Stimulated activated CD4-positive, alpha-beta T cell treated with anti-CD3 and anti-CD28 coated beads, Interleukin-1b, Interleukin-23, amount 100 ng/mL, for 1 hour (primary cell): ENCODE measurements at places on chromosomes 6 and 20.

DNA sequence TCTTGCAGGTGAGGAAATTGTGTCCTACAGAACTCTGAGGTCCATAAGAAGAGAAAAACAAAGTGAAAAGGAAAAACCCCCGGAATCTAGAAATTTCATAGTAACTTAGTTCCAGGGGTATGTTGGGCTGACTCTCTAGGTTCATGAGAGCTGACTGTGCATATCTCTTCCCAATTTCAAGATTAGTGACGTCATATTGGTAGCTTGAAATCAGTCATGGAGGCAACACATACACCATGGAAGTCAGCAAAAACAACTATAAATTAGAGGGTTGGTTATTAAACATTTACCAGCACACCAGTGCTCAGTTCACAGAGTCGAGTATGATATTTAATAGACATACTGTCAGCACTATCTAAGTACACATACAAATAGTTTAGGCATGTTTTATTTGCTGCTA is 49.8 kb downstream of the PHACTR1 start:
- DNase-seq = no peak

DNA sequence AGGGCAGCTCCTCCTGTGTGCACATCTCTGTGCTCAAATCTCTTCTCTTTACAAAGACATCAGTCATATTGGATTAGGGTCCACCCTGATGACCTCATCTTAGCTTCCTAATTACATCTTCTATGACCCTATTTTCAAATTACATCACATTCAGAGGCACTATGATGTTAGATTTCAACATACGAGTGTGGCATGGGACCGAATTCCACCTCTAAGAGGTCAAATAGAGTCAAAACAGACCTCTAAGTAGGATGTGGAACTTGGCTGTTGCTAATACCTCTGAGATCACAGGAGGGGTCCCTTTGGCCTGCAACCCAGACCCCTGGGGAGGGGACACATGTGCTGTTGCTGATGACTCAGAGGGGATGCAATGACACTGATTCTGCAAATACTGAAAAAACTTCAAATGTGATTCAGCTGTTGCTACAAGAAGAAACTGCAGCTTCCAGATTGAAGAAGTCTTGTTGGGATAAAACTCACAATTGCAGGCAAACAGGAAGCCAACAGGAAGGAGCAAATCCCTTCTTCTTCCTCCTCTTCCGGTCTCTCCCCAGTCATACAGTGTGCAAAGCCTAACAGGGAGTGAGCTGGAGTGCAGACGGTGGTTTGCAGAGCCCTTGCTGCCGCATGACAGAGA is 216.2 kb downstream of the MYLK4 start:
- no peak for DNase-seq

- DNase-seq = no peak
Measured at GRCh38 chr6:157304899-157305663, 18.2 kb downstream of the TMEM242 start.

GRCh38 chr20:50992733-50993457 is 30.0 kb downstream of the KCNG1 start:
- DNase-seq = no peak

GRCh38 chr6:128617285-128617684 is 96.9 kb upstream of the PTPRK start:
- DNase-seq = no peak

- DNase-seq = no peak
Measured at GRCh38 chr6:42292004-42292740, 74.5 kb upstream of the MRPS10 start.

DNA sequence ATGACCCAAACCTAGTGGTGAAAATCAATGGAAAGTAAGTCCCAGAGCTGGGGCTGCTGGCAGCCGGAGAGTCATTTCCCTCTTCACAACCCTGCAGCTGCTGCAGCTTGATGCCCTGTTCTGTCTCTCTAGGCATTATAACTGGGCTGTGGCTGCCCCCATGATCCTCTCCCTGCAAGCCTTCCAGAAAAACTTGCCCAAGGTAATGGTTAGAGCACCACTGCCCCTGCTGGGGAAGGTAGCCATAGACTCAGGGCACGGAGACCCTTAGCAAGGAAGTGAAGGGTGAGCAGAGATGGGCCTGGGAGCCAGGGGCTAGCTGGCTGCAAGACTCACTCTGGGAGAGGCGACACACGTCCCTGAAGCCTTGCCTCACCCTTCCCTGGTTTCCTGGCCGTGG is 12.0 kb downstream of the LPIN3 start:
- DNase-seq = no peak

DNA sequence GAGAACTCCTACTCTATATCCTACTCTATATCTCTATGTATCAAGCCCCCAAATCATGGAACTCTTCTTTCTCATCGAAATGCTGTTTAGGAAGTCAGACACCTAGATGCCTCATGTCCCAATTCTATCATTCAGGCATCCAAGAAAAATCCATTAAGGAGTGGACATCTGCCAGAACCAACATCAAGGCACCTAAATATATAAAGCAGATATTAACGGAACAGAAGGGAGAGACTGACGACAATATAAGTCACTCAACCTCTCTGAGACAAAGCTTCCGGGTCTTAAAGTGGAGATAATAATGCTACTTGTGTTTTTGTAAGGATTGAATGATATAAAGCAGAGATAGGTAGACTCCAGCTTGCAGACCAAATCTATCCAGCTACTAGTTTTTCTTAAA is 241.5 kb downstream of the NFATC2 start:
- no peak for DNase-seq

- DNase-seq = no peak
Measured at GRCh38 chr6:93242049-93242448, 177.3 kb downstream of the EPHA7 start.

- DNase-seq = no peak
Measured at GRCh38 chr6:81668615-81669047, 83.8 kb downstream of the TENT5A start.

DNA sequence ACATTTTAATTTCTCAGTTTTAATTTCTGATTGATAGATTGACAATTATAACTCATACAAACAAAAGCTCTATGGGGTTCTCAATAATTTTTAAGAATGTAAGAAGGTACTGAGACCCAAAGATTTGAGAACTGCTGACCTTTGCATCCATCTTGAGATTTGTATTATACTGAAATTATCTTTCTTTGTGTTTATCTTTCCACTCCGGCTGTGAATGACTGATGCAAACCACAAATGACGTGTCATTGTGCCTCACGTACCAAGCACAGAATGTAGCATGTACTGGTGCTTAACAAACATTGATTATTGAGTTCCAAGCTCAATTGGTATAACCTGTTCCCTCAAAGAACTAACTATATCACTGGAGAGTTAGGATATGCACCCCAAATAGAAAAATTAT is 152.1 kb upstream of the SMLR1 start:
- DNase-seq = no peak

DNA sequence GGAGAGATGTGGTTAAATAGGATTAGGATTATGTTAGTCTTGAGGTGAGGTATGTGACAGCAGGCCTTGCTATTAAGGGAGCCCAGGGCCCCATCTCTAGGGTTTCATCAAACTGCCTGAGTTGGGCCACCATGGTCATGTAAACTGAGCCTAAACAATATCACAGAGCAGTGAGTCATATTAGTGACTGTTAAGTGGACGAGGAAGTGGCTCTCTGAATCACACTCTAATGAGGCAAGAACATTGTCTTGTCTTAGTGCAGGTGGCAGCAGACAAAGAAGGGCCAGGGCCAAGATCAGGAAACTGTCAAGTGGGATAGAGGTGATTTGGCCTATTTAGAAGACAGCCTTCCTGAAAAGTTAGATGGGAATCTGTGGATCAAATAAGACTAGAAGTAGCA is 23.1 kb downstream of the ENPP3 start:
- DNase-seq = no peak

- no peak for DNase-seq
Measured at GRCh38 chr6:169905041-169905807, 153.8 kb downstream of the ERMARD start.

- no peak for DNase-seq
Measured at GRCh38 chr6:134774201-134774638, 175.7 kb downstream of the ALDH8A1 start.

GRCh38 chr6:109491207-109491938 is 8.4 kb upstream of the ZBTB24 start:
- no peak for DNase-seq

GRCh38 chr6:37060195-37060559 is 54.7 kb downstream of the FGD2 start:
- no peak for DNase-seq

DNA sequence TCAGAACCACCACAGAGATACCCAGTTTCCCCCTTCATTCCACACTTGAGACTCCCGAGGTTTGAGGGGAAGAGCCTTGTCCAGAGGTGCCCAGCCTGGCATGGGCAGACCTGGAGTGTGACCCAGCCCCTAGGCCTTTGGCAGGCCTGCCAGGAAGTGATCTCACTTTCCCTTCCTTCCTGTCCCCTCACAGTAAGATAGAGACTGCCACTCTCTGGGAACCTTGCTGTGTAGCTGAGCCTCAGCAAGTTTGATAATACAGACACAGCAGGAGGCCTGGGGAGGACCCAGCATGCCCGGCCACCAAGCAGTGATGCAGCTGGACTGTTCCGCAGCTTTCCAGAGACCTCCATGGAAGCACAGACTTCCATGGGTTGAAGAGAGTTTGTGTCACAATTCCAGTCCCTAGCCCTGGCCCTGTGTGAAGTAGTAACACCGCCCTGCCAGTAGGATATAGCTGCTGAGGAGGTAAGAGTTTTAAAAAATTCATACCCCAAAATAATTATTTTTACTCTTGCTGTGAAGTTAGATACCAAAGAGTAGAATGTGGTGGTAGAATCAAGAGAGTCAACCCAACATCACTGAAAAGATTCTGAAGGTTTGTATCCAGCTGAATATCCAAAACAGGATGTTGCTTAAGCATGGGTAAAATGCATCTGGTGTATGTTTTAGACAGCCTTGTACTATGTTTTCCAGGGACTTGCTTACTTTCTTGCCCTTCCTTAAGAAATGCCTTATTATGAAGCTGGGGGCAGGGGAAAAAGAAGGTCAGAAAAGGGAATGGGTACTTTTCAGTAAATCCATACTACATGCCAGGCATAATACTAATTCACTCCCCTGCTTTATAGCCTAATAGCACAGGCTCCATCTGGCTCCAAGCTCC is 16.3 kb downstream of the PKIG start:
- DNase-seq = no peak

GRCh38 chr6:3119040-3119723 is 671 bp downstream of the BPHL start:
- DNase-seq = no peak

GRCh38 chr6:78611102-78611620 is 256.2 kb upstream of the IRAK1BP1 start:
- DNase-seq = no peak

GRCh38 chr6:26223650-26224546 is 136.7 kb downstream of the HFE start:
- no peak for DNase-seq

GRCh38 chr20:16063881-16064280 is 509.4 kb downstream of the KIF16B start:
- DNase-seq = no peak

DNA sequence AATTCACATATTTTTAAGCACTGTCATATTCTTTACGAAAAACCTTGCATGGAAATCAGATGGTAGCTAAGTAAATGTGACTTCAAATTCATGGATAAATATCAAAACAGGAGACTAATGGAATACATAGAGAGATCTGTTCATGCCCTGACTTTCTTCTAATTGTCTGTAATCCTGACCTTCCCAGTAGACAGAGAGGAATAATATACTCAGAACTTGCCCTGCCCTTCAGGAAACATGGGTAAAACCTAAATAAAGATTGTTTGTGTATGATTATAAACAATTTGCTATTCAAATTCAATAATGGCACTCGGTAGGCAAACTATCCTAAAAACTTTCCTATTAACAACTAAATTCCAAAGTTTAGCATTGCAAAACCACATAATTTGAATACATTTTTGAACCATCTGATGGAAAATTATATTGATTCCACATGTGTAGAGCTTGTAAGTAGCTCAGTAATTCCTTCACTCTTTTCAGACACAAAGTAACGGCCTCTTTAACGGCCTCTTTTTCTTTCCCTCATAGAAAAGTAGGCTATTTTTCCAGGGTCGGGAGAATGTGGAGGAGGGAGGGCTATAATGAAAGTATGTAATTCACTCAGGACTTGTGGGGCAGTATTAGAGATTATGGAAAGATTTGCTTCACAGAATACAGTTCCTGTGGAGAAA is 227.6 kb downstream of the ALDH8A1 start:
- no peak for DNase-seq

DNA sequence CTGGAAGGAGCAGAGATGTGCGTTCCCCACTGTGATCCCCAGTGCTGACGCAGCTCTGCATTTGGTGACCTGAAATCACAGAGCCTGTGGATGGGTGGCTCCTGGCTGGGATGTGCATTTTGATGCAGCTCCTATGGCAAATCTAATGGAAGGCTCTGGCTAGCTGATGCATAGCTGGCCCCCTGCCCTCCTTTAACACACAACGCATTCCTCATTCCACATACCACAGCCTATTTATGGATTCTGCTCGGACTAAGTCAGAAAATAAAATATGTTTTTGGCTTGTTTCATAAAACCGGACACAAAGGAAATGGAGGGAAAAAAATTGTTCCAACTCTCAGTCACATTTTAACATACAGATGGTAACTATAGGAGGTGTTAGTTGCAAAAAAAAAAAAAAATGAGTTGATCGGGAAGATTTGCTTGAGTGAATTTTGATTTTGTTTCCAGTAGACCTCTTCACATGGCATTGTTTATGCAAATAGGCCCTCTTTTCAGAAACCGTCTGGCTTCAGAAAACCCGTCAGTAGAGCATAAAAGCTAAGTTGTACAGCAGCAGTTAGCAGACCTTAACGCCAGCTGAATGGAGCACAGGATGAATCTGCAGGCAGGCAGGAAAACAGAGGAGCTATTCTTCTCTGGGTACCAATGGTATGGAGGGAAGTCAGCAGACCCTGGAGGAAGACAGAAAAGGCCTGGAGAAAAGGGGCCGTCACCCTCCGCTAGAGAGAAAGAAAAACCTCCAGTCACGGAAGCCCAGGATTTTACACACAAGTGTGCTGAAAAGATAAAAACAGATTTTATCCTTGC is 215.4 kb downstream of the HDGFL1 start:
- DNase-seq = no peak

DNA sequence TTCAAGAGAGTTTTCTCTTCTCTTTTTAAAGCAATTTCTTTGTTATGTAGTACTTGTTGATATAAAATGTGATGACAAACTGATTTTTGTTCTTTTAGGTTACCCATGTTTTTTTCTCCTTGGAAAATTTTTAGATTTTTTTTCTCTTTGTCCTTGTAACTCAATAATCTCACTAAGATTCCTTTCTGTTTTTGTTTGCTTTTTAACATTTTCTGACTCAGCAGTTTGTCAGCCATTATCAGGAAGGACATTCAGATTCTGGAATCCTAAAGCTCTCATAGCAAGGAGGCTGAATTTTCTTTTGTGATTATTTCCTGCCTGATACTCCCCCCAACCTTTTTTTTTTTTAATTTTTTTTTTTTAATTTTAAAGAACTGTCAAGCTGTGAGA is 75.2 kb upstream of the CITED2 start:
- no peak for DNase-seq

- DNase-seq = no peak
Measured at GRCh38 chr20:46752728-46753127, 43.3 kb downstream of the SLC2A10 start.

DNA sequence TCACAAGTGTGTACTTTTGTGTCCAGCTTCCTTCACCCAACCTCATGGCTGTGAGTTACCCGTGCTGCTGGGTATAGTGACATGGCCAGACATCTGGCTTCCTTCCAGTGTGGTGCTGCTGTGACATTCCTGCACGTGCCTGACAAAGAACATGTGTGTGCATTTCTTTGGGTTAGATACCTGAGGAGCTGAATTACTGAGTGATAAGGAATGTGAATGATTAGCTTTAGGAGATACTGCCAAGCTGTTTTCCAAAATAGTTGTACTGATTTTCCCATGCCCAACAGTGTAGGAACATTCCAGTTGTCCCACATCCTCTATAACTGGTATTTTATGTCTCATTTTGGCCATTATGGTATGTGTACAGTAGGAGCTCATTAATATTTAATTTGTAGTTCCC is 132.5 kb downstream of the PREX1 start:
- DNase-seq = no peak
